Stromal cell of bone marrow (primary cell): ENCODE measurements at places on chromosomes 13 and 19.

DNA sequence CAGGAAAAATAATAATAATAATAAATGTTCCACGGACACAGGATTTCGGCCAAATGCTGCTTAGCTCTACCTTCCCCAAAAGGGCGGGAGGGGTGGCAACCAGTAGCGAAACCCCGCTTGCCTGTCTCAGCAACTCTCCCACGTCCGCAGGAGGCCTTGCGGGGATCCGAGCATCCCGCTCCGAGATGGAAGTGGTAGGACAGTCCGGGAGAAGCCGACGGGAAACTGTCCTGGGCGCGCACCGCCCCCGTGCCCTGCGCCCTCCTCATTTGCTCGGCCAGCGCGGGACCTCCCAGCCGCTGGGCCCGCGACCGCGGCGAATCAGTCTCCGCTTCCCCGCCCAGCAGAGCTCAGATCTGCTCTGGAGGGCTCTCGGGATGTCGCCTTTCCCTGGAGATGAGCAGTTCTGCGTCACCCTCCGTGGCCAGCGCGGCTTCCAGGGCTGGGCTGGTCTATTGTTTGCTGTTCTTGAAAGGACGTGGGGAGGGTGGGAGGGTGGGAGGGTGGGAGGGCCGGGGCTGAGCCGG, 48.9 kb upstream of the PABPC3 start:
- no peak for DNase-seq

- DNase-seq: no peak
Observed at GRCh38 chr13:78197231-78197630, 278.6 kb upstream of the EDNRB start.

GRCh38 chr19:5050067-5050656, 81.2 kb downstream of the KDM4B start:
- DNase-seq: no peak

- DNase-seq: no peak
Observed at GRCh38 chr19:31749231-31749630, 400.0 kb upstream of the TSHZ3 start.
